ENCODE measurements at places on chromosomes 1 and 21.

- ATAC-seq, result no peak
Measured at GRCh38 chr1:222606757-222607156, 11.1 kb upstream of the MIA3 start.

- peak; percentile 48 for ATAC-seq
Measured at GRCh38 chr1:11301601-11302000, 28.6 kb downstream of the UBIAD1 start.

DNA sequence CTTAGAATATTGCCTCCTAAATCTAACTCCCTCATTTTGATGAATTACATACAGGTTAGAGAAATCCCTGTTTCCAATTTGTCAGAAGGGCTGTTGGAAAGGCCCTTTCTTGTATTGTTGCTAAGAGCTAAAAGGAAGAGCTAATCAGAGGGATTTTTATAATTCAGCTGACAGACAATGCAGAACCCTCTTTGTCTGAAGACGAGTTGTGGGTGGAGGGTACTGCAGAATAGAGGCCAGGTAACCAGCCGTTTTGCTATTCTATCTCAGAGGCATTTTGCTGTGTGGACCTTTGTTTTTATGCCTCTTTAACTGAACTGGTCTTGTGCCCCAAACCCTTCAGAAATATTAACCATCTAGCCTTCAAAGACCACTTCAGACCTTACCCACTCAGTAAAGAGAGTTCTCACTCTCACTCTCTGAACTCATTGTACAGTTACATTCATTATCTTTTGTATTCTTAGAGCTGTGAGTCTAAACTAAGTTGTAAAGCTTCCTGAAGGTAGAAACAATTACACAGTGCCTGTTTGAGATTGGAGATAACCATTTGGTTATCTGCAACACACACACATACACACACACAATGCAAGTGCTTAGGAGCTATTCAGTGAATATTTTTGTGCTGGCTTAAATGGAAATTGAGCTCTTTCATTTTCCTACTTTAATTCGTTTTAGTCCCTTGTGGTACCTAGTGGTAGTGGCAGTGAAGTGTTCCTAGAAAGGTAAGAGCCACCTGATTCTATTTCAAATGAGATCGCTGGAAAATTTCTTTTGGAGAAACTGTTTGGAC is 19.7 kb downstream of the KPNA6 start:
- ATAC-seq, result no peak

DNA sequence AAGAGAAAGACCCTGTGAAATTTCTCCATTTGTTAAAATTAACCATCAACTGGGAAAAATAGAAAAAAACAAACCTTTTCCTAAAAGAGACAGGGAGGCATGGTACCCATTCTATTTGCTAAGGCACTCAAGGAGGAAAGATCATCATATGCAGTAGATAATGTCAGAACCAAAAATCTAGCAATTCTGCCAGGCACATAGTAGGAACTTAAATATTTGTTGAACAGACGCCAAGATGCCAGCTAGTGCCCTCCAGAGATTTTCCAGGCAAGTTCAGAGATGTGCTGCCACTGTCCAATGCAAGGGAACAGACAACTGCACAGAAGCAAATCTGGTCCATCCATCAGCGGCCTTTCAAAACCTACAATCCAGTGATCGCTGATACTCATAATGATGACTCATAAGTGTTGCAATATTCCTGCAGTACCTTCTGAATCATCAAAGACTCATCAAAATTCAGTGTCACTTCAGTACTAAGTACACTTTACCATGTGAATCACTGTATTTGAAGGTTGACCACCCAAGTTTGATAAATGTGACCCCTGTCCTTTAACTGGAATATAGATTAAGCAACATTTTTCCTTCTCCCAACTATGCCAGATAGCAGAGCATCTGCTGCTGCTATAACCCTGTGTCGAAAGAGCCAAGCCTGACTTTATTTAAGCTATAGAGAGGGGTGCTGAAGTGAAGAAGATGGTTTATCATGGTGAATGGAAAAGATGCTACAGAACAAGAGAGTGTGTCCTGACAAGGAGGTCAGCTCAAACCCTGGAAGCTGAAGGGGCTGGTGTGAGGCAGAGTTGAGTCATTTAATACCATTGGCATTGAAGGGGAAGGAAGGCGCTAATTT is 99.1 kb downstream of the MT1HL1 start:
- peak; percentile 63 for ATAC-seq

GRCh38 chr1:67590329-67590728 is 94.7 kb upstream of the GADD45A start:
- peak; percentile 54 for ATAC-seq

GRCh38 chr1:244052016-244052727 is 1.1 kb downstream of the ZBTB18 start:
- ATAC-seq, result peak; percentile 7

- no peak for ATAC-seq
Measured at GRCh38 chr1:75588779-75589475, 22.0 kb downstream of the SLC44A5 start.

DNA sequence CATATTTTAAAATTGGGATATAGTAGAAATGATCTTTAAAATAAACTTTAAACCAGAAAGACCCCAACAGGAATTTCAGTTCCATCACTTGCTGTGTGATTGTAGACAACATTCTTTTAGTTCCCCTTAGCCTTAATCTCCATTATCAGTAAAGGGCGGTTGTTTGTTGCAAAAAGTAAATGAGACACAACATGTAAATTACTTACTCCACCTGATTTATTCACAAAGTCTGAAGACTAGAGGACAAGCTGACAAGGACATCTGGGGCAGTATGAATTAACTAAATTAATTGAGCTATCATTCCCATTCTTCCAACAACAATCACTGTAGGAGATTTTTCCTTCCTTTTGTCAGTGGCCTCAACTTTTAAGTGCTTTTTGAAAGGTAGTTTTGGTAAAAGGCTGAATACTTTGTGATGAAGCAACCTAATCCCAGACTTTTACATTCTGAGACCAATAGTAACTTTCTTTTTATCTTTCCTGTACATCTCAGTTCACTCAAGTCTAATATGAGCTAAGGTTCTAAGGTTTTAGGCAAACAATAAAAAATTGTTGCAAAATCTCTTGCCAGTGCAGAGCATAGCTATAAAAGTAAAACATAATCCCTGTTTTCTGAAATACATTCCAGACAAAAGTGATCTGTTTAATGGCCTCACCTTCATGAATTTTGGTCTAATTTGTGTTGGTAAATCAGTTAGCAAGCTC is 6.2 kb downstream of the SLC19A2 start:
- ATAC-seq, result no peak

- ATAC-seq, result no peak
Measured at GRCh38 chr1:176499671-176500070, 36.7 kb downstream of the PAPPA2 start.

DNA sequence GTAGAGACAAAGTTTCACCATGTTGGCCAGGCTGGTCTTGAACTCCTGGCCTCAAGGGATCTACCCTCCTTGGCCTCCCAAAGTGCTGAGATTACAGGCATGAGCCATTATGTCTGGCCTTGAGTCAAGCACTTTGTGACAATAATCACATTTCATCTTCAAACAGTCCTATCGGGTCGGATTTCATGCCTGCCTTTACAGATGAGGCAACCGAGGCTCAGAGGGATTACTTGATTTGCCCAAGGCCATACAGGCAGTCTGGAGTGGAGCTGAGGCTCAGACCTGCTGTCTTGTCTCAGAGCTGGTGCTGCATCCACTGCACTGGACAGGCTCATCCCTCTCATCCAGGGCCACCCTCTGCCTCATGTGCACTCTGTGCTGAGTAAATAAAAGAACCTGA is 26.6 kb downstream of the FAM151A start:
- no peak for ATAC-seq

DNA sequence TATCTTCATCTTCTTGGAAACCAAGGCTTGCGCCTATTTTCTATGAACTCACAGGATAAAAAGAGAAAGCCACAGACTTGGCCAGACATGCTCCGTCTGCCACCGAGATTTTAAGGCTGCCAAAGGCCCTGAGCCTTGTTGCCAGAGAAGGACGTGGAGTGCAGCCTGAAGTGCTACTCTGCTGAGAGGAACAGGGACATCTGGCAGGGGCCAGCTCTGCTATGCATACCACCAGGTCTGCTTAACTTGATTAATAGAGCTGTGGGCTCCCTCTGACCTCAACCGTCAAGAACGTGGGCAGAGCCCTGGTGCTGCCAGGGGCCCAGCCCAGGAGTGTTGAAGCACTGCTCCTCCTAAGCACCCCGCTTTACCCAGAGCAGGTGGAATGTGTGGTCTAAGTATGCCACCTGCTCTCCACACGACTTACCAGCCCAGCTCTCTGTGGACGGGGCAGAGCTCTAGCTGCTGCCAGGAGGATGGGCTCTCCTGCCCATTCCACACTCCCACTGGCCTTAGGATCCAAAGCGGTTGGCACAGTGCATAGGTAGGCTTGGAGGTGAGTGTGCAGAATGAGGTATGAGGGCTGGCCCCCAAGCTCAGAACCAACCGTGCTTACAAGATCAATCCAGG is 10.6 kb downstream of the HCRTR1 start:
- ATAC-seq, result peak; percentile 59

- peak; percentile 76 for ATAC-seq
Measured at GRCh38 chr1:56068908-56069307, 510.5 kb downstream of the PLPP3 start.

DNA sequence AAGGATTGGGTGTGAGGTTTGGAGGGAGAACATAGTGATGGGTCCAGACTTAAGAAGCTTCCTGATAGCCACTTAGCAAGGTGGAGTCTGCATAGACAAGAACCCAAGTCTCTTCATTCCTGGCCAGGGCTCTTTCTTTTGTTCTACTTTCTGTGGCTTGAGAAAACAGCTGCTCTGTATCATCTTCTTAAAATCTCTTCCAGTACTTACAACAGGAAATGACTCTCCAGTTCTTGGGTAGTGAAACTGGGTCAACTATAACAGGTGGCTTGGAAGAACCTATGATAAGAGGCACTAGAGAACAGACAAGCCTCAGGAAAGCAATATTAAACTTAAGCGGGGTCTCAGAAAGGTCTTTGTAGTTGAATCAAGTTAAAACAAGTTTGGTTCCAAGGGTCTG is 148.1 kb upstream of the USP24 start:
- ATAC-seq, result no peak

DNA sequence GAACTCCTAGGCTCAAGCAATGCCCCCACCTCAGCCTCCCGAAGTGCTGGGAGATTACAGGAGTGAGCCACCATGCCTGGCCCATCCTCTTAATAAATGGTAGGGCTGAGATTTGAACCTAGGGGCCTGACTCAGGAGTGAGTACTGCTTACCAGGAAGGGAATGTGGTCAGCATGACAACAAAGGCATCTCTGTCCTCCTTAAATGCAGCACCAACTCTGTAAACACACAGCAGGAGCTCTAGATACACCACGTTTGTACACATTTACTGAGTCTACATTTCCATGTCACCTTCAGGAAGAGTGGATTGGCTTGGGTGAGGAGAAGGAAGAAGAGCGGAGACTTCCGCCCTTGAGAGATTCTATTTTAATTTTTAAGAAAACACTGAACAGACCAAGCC is 38.5 kb downstream of the HIVEP3 start:
- no peak for ATAC-seq

DNA sequence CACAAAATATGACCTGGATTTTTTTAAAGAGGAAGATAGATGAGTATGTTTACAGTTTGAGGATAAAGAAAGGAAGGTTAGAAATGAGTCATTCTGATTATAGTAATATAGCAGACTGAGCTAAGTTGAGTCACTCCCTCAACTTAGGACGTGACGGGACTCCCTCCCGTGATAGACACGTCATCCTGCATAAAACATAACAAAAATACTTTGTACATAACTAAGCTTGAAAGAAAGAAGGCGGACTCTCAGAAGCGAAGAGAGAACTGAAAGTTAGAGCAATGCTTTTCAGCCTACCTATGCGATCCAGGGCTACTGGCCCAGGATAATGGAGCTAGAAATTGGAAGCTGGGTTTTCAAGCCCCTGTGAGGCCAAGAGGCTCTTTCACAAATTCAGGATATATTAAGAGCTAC is 53.0 kb upstream of the DESI2 start:
- ATAC-seq, result peak; percentile 96

DNA sequence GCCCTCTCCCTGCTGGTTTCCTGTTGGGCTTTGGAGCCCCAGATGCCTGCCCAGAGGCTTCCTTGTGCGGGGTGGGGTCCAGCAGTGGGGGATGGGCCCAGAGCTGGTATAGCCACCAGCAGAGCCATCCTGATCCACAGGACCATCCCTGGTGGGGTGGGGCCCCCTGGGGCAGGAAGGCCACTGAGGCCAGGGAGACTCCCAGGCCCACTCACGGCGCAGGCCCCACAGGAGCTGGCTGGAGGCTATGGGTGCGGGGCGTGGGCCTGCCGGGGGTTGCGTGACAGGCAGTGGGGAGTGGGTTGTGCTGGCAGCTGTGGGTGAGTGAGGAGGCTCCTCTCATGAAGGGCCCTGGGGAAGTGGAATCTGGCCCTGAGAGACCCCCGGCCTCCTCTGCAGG is 5.7 kb downstream of the LRRC3 start:
- no peak for ATAC-seq

DNA sequence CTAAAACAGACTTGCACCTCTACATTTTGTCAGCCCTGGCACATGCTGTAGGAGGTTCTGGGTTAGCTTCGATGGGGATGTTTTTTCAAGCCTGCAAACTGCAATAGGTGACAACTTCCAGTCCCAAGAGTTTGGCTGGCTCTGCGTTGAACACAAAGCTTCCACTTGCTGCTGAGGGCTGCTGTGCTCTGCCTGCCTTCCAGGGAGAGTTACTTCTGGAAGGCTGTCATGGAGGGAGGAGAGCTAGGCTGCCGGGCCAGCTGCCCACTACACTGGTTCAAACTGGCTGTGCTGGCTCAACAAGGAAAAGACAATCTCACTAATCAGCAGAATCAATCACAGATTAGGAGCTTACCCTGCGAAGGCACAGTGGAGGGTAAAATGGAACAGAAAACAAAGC is 46.7 kb upstream of the PPP2R5A start:
- no peak for ATAC-seq

GRCh38 chr1:40059338-40059959 is 18.9 kb downstream of the CAP1 start:
- ATAC-seq, result no peak

DNA sequence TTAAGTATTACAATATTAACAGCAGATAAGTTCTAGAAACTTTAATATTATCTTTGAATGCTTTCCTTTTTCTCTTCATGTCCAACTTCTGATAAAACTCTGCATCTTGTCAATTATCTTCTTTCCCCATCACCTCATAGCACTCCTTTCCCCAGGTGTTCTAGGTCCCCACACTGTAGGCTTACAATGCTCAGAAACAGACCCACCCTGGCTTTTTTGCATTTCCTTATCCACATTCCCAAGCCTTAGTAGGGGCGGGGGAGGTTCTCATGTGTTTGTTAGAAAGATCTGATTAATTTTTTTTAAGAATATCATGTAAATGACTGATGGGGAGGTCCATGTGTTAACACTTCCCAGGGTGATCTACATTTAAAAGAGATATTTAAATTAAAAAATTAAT is 63.9 kb downstream of the PLPPR4 start:
- ATAC-seq, result no peak

GRCh38 chr1:28518745-28519341 is 13.0 kb downstream of the RCC1 start:
- ATAC-seq, result no peak

GRCh38 chr1:24440436-24440835 is 24.8 kb downstream of the NIPAL3 start:
- ATAC-seq, result no peak

Measured in SK-N-SH treated with all-trans-retinoic acid at 6 μM for 48 hours (cell line).